ENCODE measurements at places on chromosomes 7 and 10. TPM values are rescaled to one million over a fixed set of nuclear protein-coding genes. Genes with fewer than 3 reads are reported as not detected.

GRCh38 chr7:94043299-94043698 lies 39.1 kb upstream of the BET1 start:
- no peak for DNase-seq

DNA sequence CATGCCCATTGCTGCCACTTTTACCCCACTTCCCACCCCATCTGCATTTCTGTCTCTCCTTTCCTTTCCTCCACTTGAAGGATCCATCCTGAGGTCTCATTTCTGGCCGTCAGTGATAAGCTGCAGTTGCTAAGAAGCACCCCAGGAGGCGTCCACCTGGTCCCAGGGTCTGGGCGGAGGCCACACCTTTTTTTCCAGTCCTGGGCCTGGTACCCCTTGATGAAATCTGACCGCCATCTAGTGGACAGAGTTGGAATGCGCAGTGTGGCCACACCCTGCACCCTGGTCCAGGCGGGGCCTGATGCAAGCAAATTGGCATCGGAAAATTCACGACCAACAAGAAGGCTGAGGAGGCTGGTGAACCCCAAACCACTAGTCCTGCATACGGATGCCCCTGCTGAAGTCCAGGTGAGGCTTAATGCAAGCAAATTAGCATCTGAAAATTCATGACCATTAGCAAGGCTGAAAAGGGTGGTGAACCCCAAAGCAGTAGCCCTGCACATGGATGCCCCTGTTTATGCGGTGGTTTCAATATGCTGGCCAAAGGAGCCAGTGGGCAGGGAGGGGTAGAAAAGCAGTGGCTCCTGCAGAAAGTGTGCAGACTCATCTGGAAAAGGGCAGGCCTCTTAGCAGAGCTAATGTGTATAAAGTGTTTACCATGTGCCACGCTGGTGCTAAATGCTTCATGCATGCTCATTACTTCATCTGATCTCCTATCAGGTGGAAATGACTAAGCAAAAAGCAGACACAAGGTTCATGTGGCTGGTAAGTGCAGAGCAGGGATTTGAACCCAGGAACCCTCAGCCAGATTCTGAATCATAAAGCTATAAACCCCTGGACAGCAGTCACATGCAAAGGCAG lies 43.2 kb downstream of the GPAM start:
- DNase-seq, result peak; percentile 75

- no peak for DNase-seq
Observed at GRCh38 chr7:156667110-156667426, 26.5 kb downstream of the RNF32 start.

The ABCB1 gene
- 15.3 TPM for total RNA-seq

DNA sequence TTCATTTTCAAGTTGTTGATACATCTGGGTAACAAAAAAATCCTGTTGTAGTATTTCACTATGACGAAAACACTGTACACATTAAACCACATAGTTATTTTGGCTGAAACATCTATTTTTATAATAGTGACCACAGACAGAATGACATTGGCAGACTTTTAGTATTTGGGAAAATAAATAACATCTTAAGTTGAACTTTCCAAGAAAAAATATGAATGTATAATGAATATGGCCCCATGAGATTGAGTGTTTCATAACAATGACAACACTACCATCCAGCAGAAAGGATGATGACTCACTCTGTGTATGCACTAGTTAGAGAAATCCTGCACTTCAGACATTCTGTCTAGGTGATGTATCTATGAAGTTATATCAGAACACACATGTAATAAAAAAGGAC lies 118.1 kb downstream of the SEMA3D start:
- DNase-seq, result no peak

The CHST3 gene
- total RNA-seq, result 0.87 TPM

DNA sequence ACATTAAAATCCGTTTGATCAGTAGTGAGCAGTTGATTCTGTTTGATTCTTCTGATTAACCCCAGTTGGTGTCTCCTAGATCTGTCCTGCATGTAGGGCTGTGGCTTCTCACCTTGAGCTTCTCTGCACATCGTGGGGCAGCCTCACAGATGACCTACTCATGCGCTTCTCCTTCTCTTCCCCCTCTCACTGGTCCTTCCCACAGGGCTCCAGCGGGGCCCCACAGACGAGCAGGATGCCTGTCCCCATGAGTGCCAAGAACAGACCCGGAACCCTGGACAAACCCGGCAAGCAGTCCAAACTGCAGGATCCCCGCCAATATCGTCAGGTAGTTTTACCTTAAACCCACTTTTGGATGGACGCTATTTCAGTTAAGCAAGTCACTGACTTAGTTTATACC lies 178.9 kb downstream of the ARHGAP21 start:
- DNase-seq, result no peak

- DNase-seq, result no peak
Observed at GRCh38 chr10:109616359-109616980, 306.8 kb downstream of the XPNPEP1 start.

GRCh38 chr10:75651417-75651816 lies 220.0 kb downstream of the LRMDA start:
- no peak for DNase-seq

DNA sequence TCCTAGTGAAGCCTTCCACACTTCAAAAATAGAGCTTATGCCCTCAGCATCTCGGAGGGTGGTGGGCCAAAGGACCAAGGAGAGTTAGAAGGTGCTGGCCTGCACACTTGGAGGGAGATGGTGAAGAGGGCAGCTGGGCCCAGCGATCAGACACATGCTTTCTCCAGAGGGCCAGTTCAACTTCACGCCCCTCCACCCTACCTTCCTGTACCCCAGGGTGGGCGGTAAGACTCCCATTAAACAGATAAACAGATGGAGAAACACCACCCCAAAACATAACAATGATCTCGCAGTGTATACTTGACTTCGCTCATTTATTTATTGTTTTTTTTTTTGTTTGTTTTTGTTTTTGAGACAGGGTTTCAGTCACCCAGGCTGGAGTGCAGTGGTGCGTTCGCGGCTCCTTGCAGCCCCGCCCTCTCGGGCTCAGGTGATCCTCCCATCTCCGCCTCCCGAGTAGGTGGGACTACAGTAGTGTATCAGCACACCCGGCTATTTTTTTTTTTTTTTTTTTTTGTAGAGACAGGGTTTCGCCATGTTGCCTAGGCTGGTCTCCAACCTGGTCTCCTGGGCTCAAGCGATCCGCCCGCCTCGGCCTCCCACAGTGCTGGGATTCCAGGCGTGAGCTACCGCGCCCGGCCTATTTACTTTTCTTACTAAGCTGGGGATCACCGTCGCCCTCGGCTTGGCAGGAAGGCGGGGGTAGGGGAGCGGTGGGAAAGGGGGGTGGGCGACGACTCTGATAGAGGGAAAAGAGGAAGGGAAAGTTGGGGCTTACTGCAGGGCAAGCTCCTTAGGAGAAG lies 1.8 kb downstream of the C10orf95 start:
- DNase-seq, result peak; percentile 85

GRCh38 chr10:133236401-133237240 lies 1.0 kb upstream of the VENTX start:
- DNase-seq, result no peak

DNA sequence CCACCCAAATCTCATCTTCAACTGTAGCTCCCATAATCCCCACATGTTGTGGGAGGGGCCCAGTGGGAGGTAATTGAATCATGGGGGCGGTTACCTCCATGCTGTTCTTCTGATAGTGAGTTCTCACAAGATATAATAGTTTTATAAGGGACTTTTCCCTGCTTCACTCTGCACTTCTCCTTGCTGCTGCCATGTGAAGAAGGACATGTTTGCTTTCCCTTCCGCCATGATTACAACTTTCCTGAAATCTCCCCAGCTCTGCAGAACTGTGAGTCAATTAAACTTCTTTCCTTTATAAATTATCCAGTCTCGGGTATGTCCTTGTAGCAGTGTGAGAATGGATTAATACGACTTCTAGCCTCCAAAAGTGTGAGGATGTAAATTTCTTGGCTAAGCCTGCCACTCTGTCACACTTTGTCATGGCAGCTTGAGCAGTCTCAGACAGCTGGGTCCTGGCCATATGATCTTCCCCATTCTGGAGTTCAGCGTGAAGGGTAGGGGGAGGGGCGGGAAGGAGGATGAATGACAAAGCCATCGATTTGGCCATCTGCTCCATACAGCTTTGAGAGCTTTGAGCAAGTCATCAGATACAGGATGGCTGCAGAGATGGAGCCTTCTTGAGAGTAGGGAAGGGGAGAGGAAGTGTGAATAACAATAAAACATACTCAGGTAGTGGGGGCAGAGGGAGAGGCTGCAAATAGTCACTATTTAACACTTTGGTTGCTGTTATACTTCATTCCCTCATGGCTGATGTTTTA lies 19.1 kb upstream of the INPP5F start:
- DNase-seq, result no peak

All from activated naive CD8-positive, alpha-beta T cell treated with anti-CD3 and anti-CD28 coated beads for 36 hours (primary cell).